ENCODE measurements at places on chromosomes 16 and 17.
A peak's percentile ranks its signal among the peaks of the same experiment; 100 is the strongest.

GRCh38 chr16:48408688-48409087 is 23.5 kb upstream of the SIAH1 start:
- DNase-seq, result peak; percentile 44

GRCh38 chr17:77300016-77300686 is 159.4 kb downstream of the SEC14L1 start:
- DNase-seq, result no peak

DNA sequence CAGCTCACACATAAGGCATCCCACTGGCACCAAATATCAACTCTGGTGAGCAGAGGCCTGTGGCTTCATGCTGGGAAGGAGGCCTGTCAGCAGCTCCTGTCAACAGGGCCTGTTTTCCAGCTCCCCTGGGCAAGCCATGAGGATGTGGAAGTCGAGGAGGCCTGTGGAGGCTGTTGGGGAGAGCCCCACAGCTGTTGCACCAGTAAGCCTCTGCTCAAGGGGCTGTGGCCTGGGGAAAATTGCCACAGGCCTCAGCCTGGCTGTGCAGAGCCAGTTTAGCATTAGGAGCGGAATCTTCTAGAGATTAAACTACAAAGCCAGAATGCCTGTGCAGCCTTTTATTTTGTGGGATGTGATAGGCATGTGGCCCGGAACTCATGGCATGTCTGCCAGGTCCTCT is 202.1 kb downstream of the SPECC1 start:
- no peak for DNase-seq

GRCh38 chr16:27171584-27171983 is 31.7 kb upstream of the KDM8 start:
- no peak for DNase-seq

DNA sequence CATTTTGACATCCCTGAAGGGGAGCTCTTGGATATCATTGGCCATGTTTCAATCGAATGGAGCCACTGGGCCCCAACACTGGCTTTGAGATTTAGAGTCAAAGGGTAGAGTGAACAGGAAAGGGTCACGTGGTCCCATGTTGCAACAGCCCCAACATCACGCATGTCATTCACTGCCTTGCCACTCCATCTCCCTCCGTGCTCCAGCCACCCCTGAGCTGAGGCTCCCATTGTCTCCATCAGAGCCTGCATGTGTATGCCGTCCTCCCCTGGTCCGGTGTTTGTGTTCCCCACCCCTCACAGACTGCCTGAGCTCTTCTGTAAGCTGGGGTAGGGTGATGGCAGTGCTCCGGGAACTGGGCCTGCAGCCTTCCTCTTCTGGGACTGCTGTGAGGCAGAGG is 12.1 kb downstream of the NFE2L1 start:
- DNase-seq, result no peak

GRCh38 chr17:80204626-80205468 is 15.3 kb downstream of the SGSH start:
- DNase-seq, result no peak

DNA sequence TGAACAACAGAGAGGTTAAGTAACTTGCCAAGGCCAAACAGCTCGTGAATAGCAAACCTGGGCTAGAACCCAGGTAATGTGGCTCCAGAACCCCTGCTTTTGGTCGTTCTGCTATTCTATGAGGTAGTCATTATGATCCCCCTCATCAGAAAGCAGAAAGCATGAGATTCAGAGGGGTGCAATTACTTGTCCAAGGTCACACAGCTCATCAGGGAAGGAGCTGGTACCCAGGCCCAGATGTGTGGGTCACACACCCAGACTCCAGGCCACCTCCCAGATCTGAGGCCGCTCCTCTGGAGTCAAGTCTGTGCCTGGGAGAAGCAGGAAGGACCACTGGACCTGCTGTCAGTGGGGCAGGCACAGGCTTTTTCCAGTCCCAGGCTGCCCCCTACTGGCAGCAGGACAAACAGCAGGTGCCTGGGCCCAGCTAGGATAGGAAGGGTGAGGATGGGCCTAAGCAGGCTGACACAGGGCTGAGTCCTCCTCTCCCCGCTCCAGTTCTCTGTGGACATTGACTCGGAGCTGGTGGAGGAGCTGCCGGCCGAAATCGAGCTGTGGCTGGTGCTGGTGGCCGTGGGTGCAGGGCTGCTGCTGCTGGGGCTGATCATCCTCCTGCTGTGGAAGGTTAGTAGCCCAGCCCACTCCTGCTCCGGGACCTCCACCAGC is 7.8 kb upstream of the PDK2 start:
- DNase-seq, result peak; percentile 61

DNA sequence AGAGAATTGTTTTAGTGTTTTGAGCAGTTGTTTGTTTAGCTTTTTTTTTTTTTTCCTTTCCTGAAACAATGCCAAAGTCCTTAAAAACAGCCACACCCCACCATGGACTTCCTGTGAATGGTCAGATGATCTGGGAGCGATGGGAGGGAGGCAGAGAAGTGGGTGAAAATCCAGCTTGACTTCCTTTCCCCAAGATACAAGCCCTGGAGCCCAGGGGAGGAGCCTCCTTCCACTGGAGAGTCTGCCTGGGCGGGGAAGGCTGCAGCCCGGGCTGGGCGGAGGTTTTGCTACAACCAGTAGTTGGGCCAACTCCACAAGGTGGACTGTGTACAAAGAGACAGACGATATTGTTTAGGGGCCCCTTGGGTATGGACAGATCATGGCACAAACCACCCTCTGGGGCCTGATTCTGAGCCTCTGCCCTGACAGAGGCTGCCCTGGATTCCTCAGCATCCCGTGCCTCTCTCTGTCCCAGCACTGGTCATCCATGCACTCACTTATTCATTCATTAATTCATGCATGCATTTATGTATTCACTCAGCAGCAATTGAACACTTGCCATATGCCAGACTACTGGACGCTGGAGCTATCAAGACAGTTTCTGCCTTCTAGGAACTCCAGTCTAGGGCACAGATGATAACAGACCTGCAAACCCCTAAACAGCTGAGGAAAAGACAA is 29.8 kb downstream of the WSB1 start:
- peak; percentile 73 for DNase-seq

DNA sequence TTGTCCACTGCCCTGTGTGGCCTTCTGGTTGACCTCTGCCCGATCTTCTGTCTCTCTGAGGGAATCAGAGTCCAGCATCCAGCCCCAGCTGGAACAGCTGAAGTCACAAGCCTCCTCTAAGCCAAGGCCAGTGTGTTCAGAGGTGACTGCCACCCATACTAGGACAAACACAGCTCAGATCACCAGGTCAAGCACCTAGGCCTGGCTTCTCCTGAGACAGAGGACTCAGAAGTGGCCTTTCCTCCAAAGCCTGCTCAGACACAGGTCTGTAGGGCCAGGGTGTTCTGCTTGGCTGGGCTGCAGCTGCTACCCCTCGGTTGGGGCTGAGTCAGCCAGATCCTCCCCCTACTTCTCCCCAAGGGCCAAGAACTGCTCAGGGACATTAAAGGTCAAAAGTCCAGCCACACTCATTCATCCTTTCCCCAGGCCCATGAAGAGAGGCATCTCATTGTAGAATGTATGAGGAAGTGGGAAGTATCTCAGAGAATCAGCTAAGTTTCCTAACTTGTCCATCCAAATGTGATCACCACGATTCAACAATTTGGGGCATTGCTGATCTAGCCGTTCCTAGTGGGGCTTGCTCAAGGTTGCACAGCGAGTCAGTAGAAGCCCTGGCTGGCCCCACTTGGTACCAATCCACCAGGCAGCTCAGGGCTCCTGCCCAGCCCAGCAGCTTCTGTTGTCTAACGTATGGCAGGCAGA is 7.6 kb downstream of the SLC46A1 start:
- DNase-seq, result no peak

DNA sequence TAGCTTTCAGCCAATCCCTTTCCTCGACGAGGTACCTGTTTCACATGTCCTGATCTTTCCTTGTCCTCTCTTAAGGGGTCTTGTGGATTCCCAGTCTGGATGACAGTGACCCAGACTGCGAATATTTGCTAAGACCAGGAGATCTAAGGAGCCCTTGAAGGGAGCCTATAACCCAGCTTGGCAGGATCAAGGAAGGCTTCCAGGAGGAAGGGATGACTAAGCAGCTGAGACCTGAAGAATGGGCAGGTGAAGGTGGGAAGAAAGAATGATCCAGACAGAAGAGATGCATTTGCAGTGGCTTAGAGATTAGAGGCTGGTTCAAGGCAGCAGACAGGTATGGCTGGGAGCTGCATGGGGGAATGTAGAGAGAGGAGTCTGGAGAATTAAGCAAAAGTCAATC is 1.9 kb upstream of the PDK2 start:
- peak; percentile 44 for DNase-seq

DNA sequence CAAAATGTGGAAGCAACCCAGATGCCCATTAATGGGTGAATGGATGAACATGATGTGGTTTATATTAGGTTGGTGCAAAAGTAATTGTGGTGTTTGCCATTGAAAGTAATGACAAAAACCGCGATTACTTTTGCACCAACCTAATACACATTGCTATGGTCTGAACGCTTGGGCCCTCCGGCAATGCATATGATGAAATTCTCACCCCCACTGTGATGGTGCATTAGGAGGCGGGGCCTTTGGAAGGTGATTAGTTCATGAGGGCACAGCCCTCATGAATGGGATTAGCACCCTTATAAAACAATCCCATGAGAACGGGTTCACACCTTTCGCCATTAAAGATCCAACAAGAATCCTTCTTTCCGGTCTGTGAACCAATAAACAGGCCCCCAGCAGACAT is 25.3 kb upstream of the PRM1 start:
- DNase-seq, result no peak

DNA sequence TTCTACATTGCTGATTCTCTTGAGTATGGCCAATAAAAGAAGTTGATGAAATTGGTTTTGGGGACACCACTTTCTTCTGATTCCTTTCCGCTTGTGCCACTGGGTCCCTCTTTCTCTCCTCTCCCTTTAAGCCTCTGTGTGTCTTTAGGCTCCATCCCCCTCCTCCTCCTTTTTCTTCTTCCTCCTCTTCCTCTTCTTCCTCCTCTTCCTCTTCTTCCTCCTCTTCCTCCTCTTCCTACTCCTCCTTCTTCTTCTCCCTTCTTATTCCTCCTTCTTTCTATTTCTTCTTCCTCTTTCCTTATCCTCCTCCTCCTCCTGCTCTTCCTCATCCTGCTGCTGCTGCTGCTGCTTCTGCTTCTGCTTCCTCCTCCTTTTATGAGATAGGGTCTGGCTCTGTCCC is 93.7 kb downstream of the CHD9NB start:
- DNase-seq, result no peak

DNA sequence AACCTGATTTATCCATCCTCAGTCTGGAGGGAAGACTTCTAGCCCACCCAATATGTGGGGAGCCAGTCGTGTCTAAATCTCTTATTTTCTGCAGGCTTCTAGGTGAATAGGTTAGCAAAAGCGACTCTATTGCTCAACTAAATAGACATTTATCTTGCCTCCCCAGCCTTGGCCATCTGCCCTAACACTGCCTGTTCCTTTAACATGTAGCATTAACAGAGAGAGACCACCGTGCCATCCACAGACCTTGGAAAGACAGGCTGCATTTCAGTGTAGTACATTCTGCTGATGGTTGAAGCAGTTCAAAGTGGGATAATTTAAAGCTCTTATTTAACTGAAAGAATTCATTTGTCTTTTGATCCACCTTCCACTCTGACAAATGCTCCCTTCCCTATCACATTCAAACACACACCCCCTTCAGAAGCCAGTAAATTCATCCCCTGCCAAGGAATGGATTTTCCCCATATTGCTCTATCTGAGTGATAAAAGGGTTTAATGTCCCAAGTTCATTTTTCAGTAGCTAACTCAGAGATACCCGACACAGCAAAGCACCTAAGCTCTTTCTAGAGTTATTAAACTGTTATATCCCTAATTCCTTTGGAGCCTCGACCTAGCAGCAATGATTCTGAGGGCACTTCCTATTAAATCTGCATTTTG is 58.1 kb upstream of the COX10 start:
- DNase-seq, result no peak

DNA sequence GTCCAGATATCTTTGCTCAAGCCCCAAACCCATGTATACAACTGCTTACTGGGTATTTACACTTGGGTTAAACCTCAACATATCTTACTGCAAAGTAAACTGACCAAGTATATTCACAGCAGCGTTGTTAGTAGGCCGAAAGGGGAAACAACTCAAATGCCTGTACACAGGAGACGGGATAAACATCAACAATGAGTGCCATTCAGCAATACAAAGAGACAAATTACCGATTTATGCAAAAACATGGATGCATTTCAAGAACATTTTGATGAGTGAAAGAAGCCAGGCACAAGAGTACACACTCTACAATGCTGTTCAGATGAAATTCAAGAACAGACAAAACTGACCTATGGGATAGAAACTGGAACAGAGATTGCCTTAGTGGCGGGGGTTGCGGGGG is 136.3 kb upstream of the CACNG3 start:
- no peak for DNase-seq

- no peak for DNase-seq
Measured at GRCh38 chr17:6170349-6170748, 100.2 kb downstream of the WSCD1 start.

GRCh38 chr16:49932434-49932833 is 76.5 kb upstream of the ZNF423 start:
- no peak for DNase-seq

GRCh38 chr16:87918866-87919680 is 17.3 kb downstream of the CA5A start:
- no peak for DNase-seq

DNA sequence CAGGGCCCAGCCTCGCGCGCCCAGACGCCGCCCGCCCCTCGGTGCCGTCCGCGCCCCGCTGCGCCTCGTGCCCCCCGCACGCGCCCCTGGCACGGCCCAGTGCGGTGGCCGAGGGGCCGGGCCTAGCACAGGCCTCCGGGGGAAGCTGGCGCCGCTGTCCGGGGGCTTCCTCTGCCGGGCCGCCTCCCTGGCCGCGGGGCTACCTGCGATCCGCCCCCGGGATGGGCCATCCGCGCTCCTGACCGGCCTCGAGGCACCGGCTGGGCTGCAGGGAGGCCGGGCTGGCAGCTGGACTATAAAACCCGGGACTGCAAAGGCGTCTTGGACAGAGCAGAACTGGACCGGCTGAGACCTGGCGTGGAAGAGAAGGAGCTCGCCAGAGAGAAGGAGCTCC is 783 bp downstream of the BHLHA9 start:
- DNase-seq, result no peak

- DNase-seq, result peak; percentile 17
Measured at GRCh38 chr17:35423761-35424160, 8.5 kb downstream of the SLFN12 start.

DNA sequence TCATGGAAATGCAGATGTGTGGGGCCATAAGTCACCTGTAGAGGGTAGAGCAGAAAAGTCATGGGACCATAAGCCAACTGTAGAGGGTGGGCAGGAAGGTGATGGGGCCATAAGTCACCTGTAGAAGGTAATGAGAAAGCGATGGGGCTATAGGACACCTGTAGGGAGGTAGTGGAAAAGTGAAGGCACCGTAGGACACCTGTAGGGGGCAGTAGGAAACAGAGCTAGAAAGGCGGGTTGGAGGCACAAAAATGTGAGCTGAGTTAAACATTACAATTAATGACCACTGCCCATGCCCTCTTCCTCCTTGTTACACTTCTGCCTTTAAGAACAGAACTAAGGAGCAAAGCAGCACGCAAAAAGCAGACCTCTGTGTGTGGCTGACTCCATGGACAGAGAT is 150.1 kb downstream of the SHISA6 start:
- DNase-seq, result no peak

DNA sequence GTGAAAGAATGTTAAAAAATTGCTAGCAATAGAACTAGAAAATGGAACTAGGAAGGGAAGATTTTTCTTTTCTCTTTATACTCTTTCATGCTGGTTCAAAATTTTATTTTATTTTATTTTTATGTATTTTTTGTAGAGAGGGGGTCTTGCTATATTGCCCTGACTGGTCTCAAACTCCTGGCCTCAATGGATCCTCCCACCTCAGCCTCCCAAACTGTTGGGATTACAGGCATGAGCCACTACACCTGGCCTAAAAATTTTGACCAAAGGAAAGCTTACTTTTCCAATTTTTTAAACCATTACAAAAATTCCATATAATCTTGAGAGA is 10.0 kb upstream of the TERF2 start:
- DNase-seq, result no peak

Measured in epithelial cell of esophagus (primary cell).